ENCODE measurements at places on chromosomes 5 and 9.

- peak; percentile 18 for DNase-seq
Measured at GRCh38 chr9:79471580-79472543, 99.9 kb upstream of the TLE4 start.

- peak; percentile 2 for DNase-seq
Measured at GRCh38 chr9:7976167-7976755, 176.7 kb upstream of the DMAC1 start.

DNA sequence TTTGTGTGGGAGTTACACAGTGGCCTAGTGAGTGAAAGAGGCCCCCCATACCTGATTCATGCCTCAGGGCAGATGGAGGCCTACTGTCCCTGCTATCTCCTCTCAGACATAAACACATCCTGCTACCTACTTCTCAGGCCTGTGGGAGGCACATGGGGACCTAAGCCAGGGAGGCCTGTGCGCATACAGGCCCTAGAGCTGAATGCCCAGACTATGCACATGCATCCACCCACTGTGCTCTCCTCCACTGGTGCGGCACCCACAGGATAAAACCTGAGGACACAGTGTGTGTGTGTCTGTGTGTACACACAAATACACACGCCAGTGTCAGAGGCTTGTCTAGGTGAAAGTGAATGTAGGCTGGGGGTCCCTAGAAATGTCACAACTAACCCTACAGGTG lies 1.4 kb downstream of the PAX5 start:
- no peak for DNase-seq

DNA sequence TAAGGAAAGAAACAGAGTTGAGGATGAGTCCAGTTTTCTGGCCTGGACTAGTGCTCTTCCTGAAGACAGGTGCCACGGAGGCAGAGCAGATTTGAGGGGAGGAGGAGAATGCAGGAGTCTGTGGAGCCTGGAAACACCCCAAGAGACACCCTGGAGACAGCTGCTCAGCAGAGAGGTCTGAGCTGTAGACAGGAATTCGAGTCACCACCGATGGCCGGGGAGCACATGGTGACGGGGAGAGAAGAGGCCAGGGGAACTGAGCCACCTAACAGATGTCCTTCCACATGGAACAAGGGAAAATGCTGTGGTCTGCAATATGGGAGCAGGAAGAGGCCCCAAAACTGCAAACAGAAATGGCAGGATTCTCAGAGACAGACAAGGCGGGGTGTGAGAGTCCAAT lies 22.9 kb downstream of the CPLX2 start:
- no peak for DNase-seq

GRCh38 chr5:68348447-68349222 lies 133.1 kb downstream of the PIK3R1 start:
- DNase-seq, result no peak

DNA sequence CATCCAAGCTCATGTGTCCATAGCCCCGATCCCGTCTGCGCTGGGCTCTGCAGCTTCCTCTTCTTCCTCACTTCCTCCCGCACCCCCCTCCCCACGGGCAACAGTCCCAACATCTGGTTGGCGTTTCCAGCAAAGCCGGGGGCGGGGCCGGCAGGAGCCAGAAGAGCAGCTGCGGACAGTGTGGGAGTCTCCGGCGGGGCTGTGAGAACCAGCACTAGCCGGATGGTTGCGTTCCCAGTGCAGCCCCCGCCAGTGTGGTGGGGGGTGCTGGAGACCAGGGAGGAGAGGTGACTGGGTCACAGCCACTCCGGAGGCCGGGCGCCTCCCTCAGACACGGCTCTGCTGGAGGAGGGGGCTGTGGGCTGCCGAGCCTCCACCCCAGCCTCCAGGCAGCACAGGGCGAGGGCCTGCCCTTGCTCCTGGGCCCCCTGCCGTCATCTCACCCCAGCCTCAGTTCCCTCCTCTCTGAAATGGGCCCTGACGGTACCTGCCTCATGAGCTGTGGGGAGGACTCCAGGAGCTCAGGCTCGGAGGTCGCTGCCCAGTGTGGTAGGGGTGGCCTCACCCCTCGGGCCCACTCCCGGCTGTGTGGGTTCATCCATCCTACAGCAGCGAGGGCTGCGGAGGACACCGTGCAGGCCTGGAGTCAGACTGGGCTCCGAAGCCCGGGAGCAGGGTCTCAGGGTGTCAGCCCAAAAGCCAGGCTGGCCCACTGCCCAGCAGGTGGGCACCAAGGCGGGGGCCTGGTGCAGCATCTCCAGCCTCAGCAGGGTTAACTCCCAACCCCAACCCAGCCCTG lies 41.5 kb upstream of the NOTCH1 start:
- no peak for DNase-seq

GRCh38 chr5:140084541-140084940 lies 29.4 kb upstream of the PURA start:
- DNase-seq, result no peak

- DNase-seq, result no peak
Measured at GRCh38 chr9:131174681-131175239, 49.4 kb downstream of the NUP214 start.

- no peak for DNase-seq
Measured at GRCh38 chr5:170628028-170628427, 124.2 kb downstream of the KCNIP1 start.

GRCh38 chr5:15571081-15571480 lies 71.1 kb downstream of the FBXL7 start:
- no peak for DNase-seq

DNA sequence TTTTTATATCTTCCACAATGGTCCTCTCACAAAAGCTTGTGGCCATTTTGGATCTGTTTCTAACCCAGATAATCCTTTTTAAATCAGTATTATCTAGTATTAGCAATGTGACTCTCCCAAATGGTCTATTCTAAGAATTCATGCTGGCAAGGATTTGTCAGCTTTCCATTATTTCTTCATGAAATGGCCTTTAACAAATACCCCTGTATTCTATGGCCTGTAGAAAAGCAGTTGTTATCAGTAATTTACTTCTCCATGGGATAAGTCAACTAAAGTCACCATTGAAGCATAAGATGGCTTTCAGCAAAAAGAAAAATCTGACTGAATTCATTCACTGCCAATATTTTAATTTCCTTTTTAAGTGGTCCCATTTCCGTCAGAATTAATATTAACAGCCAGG lies 346.4 kb upstream of the FAM174A start:
- no peak for DNase-seq

DNA sequence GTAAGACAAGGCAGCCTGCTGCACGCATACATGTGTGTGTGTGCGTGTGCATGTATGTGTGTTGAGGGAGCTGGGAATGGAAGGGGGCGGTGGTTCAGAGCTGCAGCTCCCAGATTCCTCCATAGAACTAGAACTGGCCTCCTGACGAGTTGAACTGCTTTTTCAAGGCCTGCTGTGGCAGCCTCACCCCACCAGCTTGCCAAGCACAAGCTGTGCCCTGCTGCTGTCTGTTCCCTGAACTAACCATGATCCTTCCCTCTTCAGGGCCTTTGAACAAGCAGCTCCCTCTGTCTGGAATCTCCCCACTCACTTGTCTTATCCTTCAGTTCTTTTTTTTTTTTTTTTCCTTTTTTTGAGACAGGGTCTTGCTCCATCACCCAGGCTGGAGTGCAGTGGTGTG lies 22.6 kb downstream of the LRSAM1 start:
- DNase-seq, result no peak

- DNase-seq, result no peak
Measured at GRCh38 chr5:76016258-76016657, 66.9 kb upstream of the SV2C start.

GRCh38 chr5:2727550-2727949 lies 23.9 kb downstream of the IRX2 start:
- no peak for DNase-seq

- no peak for DNase-seq
Measured at GRCh38 chr9:79584655-79584982, 12.9 kb downstream of the TLE4 start.

GRCh38 chr5:79886456-79886855 lies 104.6 kb downstream of the MTX3 start:
- DNase-seq, result no peak

DNA sequence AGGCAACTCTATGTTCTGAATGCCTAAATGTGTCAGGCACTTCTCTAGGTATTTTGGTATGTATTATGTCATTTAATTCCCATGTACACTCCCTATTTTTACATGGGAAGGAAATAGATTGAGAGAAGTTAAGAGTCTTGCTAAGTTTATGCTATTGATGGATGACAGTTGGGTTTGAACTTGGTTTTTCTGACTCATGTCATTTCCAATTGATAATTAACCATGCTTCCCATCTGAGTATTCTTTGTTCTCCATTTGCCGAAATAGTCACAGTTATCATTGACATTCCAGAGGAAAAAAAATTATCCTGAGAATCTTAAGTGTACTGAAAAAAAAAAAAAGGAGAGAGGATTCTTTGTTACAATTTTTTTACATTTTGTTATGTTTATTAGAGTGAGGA lies 23.1 kb upstream of the DMRTA1 start:
- no peak for DNase-seq

GRCh38 chr9:94610181-94610606 lies 16.6 kb upstream of the FBP2 start:
- no peak for DNase-seq

DNA sequence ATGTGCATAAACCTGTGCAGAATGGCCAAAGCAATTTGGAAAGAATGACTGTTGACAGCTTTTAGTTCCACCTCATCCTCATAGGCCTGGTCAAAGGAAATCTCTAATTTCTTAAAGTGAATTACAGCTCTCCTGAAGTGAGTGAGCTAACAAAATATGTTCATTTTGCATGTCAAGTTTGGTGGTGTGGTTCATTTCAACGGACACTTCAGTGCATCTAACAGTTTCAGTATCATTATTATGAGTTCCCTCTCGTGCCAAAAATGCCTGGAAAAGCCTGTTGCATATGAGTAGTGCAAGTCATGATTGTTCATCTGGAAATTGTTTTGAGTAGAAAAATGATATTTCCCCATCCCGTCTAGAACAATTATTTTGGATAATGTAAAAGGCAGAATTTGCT lies 53.2 kb upstream of the HMHB1 start:
- DNase-seq, result no peak

DNA sequence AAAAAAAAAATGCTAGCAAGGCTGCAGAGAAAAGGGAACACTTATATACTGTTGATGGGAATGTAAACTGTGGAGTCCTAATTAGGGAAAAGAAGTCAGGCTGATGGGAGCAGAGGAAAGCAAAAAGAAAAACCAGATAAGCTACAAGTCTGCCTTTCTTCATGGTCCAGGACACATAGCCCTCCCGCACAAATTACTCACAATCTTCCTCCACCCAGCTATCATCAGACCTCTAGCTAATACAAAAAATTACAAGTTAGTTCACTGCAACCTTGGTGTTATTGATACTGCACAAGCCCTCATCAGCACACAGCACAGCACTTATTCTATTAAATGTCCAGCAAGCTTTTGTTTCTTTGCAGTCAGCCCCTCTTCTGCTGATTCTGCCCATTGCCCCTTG lies 186.0 kb upstream of the ADRA1B start:
- DNase-seq, result no peak

DNA sequence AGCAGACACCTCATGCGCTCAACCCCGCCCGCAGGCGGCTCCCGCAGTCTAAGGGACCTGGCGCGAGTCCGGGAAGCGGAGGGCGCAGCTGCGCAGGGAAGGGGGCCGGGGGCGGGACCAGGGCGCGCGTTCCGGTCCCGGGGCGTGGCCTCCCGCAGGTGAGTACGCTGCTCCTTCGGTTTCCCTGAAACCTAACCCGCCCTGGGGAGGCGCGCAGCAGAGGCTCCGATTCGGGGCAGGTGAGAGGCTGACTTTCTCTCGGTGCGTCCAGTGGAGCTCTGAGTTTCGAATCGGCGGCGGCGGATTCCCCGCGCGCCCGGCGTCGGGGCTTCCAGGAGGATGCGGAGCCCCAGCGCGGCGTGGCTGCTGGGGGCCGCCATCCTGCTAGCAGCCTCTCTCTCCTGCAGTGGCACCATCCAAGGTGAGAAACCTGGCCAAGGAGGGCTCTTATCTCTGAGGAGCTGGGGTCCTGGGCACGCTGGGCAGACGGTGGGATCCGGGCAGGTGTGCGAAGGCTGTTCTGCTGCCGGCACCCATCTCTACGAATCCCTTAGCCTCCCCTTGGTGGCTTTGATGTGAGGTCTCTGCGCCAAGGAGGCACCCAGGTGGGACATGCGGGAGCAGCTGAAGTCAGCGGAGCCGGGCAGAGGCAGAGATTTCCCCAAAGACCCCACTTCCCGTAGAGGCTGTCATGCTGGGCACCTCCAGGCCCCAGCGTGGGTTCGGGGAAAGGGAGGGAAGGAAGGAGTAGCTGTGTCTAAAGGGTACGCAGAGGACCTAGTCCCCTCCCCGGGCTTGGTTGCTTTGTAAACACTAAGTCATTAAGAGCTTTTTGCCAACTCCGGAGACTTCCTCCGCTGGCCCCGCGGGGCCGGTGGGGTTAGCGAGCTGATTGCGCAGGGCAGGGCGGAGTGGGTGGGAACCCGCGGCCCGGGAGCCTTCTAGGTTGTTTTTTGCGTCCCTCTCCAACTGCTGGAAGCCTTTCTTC lies at the start of gene F2RL1:
Gene F2RL1, plus strand, starts transcription at position 187 of the 988 bp plus-strand sequence. Its CDS starts 153 bp downstream, at position 340.
- DNase-seq, result peak; percentile 25

GRCh38 chr9:23682891-23683431 lies 143.1 kb downstream of the ELAVL2 start:
- DNase-seq, result no peak

DNA sequence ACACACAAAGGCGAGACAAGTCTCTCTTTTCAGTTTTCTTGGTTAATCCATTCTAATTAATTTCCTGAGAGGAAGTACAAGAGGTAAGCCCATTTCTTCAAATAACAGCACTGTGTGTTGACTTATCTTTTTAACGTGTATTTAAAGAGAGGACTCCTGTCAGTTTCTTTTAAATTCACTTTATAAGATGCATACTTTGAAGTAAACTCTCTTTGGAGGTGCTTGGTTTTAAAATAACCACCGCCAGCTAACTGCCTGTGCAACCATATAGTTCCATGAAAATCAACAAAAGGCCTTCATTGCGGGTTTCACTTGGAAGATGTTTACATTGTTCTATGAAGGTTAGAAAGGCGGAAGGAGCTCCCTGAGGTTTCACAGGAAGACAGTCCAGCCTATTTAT lies 13.1 kb upstream of the SERINC5 start:
- DNase-seq, result no peak

DNA sequence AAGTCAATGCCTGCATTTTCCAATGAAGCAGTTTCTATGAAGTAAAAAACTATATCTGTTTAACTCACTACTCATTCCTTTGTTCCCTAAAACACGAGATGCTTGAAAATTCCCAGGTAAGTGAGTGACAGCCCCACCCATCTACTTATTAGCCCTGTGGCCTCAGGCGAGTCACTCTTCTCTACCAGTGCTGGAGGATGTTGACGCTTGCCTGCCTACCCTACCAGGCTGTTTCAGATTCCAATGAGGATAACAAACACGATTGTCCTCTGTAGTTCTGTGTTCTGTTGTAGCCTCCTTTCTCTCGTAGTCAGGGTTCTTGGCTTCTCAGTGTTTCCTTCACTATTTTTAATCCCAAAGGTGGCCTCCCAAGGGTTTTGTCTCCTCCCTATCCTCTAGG lies 388.8 kb downstream of the KDM4C start:
- DNase-seq, result no peak

DNA sequence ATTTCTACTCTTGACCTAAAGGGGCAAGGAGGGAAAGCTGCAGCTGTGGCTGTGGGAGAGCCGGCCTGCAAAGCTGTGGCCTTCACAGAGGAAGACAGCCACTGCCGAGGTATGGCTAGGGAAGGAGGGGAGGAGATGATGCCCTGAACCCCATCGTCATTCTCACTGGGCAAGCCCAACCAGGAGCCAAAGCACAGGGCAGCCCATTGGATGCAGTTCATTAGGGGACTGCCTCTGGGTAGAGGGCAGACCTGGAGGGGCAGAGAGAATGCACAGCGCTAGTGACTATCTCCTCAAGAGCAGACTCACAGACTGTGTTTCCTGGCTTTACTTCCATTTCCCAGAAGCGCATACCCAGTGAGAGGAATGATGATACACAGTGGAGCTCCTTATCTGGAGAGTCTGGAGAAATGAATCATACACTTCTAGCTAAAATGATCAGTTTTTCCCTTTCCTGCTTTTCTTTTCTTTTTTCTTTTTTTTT lies 47.2 kb upstream of the TTC23L start:
- DNase-seq, result peak; percentile 3

All from RKO (cell line).